ENCODE measurements at places on chromosomes 4 and X. TPM values are rescaled to one million over a fixed set of nuclear protein-coding genes. Genes with fewer than 3 reads are reported as not detected.

The ENAM gene
- not detected for total RNA-seq

The ZMAT1 gene
- total RNA-seq, result not detected

The ZNF674 gene
- total RNA-seq, result 7.4 TPM

The EFNB1 gene
- 143 TPM for total RNA-seq

The GPR119 gene
- not detected for total RNA-seq

The OCIAD2 gene
- total RNA-seq, result 19.2 TPM

The PHOX2B gene
- not detected for total RNA-seq

The SOD3 gene
- not detected for total RNA-seq

The TKTL2 gene
- not detected for total RNA-seq

The COX7B2 gene
- total RNA-seq, result not detected

The GAB3 gene
- total RNA-seq, result 2.8 TPM

The FGB gene
- total RNA-seq, result not detected

The PNMA5 gene
- not detected for total RNA-seq

The PCDH18 gene
- 0.12 TPM for total RNA-seq

The MAGEC3 gene
- not detected for total RNA-seq

The DIPK2B gene
- not detected for total RNA-seq
